ENCODE measurements at places on chromosomes 2 and 18.

DNA sequence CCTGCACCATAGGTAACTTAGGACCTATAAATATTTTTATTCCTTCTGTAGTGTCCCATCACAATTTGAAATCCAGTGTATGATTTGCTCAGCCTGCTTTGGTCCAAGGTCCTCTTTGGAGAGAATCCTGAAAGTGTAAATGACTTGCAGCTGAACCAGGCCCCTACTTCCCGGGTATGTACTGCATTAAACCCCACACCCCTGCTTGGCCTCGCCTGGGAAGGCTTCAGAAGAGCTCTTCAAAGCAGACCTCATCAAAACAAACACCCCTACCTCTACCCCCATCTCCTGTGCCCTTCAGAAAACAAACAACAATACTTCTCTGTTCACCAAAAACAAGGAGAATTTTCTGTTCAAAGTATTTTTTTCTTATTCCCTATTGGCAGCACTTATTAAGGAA, 9.5 kb upstream of the SPTBN1 start:
- no peak for DNase-seq

DNA sequence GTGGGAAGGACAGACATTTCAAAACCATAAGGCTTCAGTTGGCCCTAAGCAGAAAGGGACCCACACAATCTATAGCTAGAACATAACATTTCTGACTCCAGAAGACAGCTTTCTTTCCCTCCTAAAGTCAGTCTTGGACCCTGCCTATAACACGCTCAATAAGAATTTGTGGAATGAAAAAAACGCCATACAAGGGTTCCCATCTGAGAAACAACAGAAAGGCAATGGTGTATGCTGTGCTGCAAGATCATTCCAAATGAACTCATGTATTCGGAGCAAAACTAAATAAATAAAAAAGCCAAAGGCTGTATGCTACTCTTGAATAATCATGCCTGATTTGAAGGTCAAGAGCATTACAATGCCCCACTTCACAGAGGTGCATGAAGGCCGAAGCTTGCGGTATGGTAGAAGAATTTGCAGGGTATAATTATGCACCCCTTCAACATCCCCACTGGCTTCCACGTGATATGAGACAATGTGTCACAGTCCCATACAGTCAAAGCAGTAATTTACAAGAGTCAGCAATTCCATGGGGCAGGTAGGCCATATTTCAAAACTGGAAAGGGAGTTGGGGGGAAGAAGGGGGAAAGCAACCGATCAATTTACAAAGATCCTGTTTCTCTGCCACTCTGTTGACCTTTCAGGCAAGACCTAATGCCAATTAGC, 61.4 kb upstream of the SLC14A2 start:
- DNase-seq, result no peak

DNA sequence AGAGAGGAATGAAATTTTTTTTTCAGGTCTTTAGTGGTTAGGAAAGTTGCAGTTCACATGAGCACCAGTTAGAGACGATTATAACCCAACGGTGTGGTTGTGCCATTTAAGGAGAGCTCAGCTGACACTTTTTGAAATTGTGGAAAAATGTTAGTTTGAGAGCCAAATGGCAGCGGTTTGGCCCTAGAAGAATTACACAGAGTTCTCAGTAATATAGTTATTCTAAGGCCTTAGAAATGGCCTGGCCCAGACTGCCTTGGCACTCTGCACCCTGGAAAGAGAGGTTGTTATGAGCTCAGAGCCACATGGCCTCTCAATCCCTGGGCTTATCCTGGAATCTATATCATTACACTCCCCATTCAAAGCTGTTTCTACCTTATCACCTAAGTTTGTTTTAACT, 117.4 kb downstream of the RHBDD1 start:
- DNase-seq, result no peak

DNA sequence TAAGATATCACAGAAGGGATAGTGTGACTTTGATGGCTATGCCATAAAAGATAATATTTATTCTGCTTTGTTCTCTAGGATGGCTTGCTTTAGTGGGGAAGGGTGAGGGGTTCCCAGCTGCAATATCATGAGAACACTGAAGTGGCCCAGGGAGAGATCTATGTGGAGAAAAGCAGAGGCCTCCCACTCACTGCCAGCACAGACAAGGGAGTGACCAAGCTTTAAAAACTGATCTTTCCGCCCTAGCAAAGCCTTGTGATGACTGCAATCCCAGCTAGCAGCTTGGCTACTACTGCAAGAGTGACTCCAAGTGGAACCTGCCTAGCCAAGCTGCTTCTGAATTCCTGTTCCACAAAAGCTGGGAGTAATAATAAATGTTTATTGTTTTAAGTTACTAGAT, 7.8 kb upstream of the DDX1 start:
- DNase-seq, result no peak

- DNase-seq, result no peak
Observed at GRCh38 chr2:235526166-235526565, 32.3 kb downstream of the AGAP1 start.

GRCh38 chr2:171307560-171307959, 126.2 kb downstream of the METTL8 start:
- no peak for DNase-seq

GRCh38 chr2:152557273-152557888, 159.9 kb downstream of the PRPF40A start:
- DNase-seq, result no peak

GRCh38 chr18:33583901-33584300, 5.9 kb downstream of the ASXL3 start:
- DNase-seq, result no peak

GRCh38 chr2:185477452-185477851, 261.2 kb upstream of the FSIP2 start:
- DNase-seq, result no peak

GRCh38 chr2:201574766-201575165, 68.5 kb downstream of the TMEM237 start:
- DNase-seq, result no peak

- no peak for DNase-seq
Observed at GRCh38 chr2:124708661-124709060, 683.6 kb downstream of the CNTNAP5 start.

DNA sequence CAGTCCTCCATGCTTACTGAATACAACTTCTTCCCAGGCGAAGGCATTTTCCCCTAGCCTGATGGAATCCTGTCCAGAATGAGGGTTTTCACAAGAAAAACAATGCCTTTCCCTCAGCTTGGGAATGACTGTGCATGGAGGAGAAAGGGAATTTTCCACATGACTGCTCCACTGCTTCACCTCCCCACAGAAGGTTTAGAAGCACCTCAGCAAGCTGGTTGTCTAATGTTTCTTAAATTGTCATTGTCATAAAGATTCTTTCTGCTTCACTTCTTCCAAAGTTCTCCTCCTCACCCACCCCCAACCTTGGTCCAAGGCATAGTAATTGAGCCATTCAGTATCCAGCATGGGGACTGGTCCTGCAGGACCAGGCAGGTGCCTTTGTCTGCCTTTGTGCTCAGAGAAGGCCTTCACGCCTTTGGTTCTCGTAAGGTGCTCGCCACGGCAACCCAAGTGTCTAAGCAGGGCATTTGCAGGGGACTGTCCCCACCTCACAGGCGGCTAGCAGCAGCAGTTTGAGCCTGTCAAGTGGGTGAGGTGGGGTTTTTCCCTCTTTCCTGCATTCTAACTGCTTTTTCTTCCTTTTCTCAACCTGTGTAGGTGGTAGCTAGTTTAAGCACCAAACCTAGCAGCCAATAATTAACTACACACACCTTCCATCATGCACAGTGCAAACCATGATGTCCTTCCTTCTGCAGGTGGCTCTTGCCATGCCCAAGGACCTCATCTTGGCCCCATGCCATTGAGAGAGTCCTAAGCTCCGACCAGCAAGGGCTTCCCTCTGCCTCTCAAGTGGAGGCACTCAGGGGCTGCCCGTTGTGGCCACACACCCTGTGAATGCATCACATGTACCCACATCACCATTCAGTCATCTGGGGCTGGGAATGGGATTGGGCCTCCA, 65.7 kb upstream of the BCL2L11 start:
- DNase-seq, result no peak

GRCh38 chr18:59268721-59269562, 4.3 kb downstream of the RAX start:
- DNase-seq, result no peak

DNA sequence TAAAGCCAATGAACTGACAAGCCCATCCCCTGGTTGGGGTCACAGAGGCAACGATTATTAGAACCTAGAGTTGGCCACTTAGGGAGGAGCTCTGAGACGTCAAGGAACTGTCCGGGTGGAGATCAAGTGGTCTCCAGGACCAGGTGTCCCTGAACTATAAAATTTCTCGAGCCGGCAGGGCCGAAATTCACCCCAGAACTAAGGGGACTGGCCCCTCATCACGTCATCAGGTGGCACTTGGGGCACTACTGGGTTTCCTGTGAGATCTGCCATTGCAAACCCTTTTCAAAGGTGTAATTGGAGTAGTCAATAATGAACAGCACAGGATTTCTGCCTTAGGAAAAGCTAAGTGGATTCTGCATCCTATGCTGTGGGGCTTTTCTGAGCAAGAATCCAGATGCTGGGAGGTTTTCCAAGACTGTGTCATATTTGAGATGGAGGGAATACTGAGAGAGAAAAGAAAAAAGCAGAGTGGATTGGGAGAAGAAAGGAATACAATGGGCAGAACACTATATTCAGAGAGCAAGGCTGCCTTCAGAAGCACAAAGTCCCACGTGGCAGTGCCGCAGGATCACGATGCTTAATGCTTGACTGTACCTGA, 113.6 kb downstream of the ALPK2 start:
- DNase-seq, result no peak

DNA sequence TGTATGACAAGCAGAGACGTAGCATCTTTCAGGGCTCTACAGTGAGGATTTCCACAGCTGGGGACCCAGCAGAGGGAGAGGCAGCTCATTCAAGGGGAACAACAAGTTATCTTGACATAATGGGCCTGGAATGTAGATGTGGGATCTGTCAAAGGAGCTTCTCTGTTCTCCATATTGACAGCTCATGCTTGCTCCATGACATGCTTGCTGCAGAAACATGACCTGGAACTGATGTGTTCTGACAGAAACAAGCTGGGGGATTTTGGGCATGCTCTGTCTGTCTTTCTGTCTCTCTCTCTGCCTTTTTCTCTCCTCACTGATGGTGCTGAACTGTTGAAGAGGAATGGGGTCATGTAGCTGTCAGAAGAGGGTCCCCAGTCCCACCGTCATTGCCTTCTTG, 79.6 kb downstream of the MMADHC start:
- no peak for DNase-seq

GRCh38 chr2:198880986-198881385, 576.8 kb downstream of the SATB2 start:
- no peak for DNase-seq

DNA sequence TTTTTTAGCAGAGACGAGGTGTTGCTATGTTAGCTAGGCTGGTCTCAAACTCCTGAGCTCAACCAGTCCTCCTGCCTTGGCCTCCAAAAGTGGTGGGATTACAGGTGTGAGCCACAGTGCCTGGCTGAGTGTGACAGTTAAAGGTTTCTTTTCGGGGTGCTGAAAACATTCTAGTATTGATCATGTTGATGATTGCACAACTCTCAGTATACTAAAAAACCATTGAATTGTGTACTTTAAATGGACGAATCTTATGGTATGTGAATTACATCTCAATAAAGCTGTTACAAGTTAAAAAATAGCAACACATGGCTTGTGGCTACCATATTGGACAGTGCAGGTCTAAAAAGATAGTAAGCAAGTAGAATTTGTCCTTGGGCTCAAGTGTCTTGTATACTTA, 22.3 kb downstream of the PAPOLG start:
- no peak for DNase-seq

DNA sequence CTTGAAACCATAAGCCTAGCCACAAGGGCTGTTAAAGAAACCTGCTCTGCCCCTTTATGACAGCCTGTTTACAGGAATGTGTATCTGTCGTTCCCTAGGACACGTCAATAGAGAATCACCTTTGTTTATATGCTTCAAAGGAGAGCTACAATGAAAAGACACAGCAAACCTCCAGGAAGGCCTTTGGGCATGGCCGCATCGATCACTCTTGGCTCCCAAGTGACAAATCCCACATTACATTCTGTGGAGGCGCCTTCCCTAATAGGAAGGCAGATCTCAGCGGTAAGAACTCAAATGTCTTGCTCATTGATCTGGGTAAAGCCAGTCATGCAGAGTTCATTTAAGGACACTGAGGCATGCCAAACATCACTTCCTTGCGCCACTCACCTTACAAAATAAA, 26.5 kb downstream of the KIAA2012 start:
- no peak for DNase-seq

DNA sequence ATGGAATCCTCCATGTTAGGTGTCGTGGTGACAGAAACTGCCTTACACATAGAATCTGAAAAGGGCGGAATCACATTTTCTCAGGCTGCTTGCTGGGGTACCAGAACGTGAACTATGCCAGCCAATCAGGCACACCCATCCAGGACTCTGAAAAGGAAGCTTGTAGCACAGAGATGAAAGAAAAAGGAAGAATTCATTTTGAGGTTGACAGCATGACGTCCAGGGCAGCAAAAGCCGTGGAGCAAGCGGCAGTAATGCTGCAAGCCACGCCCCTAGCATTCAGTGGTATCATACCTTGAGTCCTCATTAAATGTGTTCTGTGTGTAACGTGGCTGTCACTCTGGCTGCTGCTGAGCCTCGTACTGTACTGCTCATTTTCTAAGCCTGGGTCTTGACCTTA, 304.0 kb downstream of the DYSF start:
- no peak for DNase-seq

- no peak for DNase-seq
Observed at GRCh38 chr2:40432921-40433483, 18.9 kb downstream of the SLC8A1 start.

- no peak for DNase-seq
Observed at GRCh38 chr2:170365686-170366085, 187.7 kb downstream of the MYO3B start.

DNA sequence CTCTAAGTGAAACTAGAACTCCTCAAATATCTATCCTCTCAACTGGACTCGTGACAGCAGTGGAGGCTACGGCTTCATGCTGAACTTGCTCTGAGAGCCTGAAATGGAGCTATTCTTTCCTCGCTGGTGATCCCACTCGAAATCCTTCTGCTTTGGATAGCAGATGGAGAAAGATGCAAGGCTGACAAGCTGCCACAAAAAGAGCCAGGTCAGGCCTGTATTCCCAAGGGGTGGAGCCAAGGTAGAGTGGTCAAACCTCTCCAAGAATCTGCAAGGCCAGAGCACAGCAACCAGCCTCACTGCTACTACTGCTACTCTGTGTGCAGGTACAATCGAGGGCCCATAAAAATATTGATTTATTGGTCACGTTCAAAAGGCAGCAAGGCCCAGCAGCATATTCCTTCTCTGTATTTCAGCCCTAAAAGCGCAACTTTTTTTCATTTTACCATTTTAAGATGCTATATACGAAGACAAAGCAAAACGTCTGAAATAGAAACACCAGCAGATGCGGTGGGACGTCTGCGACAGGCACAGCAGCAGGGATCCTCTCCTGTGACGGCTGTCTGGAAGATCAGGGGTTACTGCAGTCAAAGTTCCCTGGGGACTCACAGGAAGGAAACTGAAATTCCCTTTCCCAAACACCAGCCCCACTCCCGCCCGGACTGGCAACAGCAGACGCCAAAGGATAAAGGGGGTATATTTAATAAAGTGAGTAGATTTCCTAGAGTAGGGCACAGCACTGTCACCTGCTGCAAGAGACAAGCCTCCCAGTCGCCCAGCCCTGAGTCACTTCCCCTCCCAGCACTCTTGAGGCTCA, 2.4 kb downstream of the SPRED2 start:
- DNase-seq, result no peak

- no peak for DNase-seq
Observed at GRCh38 chr18:36025025-36025424, 42.3 kb downstream of the RPRD1A start.

- DNase-seq, result no peak
Observed at GRCh38 chr2:194954218-194954617, 702.8 kb upstream of the SLC39A10 start.

- no peak for DNase-seq
Observed at GRCh38 chr18:29439398-29439797, 1262.5 kb upstream of the CDH2 start.
